ENCODE measurements at places on chromosomes 12 and 14.

DNA sequence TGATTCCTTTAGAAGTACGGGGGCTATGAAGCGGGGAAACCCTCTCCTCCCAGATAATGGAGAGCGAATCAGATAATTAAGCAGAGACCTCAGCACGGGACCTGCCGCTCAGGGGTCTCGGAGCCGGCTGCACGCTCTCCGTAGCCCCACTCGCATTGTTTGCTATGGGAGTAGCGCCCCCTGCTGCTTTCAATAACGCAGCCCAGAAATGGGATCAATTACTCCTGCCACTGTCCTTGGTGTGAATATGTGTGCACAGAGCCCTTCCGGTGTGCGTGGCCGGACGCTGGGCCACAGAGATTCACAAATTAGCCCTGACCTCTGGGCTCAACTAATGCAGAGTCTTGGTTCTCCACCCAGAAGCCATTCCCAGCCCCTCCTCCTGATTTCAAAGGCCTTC is 76.4 kb upstream of the TMEM132C start:
- DNase-seq, result no peak

DNA sequence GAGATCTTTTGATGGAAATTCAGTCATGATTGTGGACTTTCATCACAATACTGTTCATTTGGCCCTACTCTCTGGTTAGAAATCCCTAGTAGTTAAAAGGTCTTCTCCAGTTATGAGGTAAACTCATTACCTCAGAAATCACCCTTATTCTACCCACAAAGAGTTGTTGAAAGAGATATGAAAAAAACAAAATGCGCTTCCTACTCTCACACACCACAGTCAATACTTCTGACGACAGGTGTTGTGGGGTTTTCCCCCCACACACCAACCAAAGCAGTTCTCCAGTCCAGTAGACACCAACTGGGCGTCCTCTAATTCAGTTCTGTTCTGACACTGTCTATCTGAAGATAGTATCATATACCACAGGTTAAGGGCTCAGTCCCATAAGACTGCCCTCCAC is 54.9 kb downstream of the TRMT5 start:
- no peak for DNase-seq

GRCh38 chr12:85740186-85740585 is 96.0 kb downstream of the RASSF9 start:
- no peak for DNase-seq

- no peak for DNase-seq
Observed at GRCh38 chr12:75890660-75891059, 140.9 kb downstream of the PHLDA1 start.

DNA sequence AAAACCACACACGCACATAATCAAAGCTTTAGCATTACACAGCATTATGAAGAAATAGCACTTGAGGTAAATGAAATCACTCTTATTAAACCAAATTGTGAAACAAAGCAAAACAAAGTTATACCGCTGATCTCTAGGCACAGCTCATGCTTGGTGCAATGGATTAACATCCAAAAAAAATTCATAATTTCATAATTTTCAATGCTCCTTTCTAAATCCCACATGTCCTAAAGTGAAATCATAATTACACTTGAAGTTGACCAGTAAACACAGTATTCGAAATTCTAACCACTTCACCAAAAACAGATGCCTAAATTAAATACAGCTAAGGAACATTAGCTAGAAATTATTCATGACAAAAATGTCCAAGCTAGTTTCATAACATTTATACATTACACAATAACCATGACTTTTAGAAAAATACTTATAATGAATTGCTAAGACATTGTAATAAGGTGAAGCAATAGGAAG is 1.5 kb downstream of the MLH3 start:
- no peak for DNase-seq

- DNase-seq, result no peak
Observed at GRCh38 chr14:51620056-51620455, 31.7 kb upstream of the FRMD6 start.

DNA sequence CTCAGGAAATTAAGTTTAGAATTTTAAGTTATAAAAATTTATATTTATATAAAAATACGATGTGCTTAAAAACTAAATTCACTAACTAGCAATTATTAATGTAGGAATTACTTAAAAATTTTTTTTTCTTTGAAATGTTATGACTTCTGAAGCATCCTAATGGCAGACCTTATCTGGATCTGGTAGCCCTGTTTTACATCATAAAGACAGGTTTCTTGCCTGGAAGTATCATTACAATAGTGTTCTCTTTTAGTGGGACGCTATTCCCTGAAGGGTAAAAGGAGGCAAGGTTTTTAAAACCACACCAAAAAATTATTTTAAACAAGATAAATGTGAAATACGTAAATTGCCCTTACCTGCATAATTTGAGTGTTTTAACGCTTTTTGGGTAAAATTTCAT is 2.1 kb downstream of the WDR20 start:
- DNase-seq, result peak; percentile 44

- no peak for DNase-seq
Observed at GRCh38 chr12:117034701-117035151, 64.5 kb downstream of the TESC start.

- no peak for DNase-seq
Observed at GRCh38 chr14:49769171-49769570, 1.2 kb downstream of the KLHDC2 start.

DNA sequence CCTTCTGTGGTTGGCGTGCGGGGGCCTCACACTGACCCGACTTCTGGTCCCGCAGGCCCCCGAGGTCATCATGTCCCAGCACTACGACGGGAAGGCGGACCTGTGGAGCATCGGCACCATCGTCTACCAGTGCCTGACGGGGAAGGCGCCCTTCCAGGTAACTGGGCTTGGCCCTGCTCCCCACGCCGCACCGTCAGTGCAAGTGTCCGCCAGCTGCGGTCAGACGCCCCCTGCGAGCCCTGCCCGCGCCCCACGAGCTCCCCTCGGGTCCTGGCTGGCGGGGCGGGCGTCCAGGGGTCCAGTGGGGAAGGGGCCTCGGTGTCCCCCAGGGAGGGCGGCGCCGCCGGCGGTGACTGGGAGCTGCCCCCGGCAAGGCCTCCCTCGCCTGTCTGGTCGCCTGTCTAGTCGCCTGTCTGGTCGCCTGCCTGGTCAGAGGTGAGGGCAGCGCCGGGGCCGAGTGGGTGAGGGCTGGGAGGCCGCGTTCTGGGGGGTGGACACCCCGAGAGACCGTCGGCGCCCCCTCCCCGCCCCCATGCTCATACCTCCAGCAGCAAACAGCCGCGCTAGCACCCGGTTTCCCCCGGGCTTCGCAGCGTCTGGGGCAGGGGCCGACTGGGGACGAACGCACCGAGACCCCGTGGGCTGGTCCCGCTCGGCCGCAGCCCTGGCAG is 14.8 kb downstream of the ULK1 start:
- no peak for DNase-seq

- DNase-seq, result peak; percentile 69
Observed at GRCh38 chr12:7832059-7832696, 40.5 kb downstream of the SLC2A14 start.

- no peak for DNase-seq
Observed at GRCh38 chr12:131758016-131758739, 47.3 kb downstream of the SFSWAP start.

- DNase-seq, result no peak
Observed at GRCh38 chr12:128314611-128315010, 47.6 kb downstream of the TMEM132C start.

DNA sequence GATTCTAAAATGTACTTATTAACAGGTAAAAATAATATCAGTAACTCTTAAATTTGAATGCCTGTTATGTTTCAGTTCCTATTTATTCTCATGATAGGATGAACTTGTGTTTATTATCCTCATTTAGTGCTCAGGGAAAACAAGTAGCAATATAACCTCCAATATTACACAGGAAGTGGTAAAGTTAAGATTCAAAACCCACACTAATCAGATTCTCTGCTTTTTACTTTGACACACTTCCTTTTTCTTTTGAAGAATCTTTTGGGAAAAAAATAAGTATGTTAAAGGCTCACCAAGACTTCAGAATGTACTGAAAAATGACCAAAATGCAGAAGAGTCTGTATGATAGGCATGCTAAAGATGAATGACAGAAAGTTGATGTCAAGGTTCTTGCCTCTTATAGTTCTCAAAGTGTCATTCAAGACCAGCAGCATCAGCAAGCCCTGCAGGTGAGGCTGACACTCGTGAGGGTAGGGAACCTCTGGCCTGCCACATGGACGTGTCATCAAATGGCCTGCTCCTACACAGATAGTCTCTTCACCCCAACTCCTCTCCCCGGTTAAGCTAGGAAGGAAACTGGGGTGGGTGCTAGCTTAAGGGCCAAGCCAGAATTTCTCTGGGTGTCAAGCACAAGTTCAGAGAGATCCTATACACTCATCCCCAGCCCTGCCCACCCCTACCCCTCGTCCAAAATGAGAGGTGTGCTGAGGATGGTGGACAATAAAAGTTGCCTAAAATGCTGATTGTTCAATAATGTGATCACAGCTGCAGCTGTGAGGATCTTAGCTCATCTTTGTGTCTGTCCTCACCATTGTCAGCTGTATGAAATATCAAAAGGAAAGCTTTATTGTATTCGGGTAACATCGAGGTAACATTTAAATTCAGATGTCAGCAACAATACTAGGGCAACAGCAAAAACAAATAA is 6.3 kb downstream of the TBPL2 start:
- no peak for DNase-seq

DNA sequence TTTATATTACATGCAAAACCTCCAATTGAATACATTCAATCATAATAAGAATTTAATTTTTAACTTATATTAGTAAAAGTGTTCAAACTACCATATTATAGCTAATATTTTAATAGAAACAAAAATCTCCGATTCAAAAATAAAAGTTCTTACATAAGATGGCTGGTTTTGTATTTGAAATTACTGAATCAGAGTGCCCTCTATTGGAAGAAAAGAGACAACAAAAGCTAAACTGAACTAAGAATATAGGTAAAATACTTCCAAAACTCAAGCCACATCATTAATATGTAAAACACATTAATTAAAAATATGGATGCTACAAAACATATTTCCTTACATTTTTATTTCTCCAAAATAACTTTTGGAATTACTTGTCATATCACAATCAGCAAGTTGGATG is 120.3 kb downstream of the GARIN6 start:
- no peak for DNase-seq

DNA sequence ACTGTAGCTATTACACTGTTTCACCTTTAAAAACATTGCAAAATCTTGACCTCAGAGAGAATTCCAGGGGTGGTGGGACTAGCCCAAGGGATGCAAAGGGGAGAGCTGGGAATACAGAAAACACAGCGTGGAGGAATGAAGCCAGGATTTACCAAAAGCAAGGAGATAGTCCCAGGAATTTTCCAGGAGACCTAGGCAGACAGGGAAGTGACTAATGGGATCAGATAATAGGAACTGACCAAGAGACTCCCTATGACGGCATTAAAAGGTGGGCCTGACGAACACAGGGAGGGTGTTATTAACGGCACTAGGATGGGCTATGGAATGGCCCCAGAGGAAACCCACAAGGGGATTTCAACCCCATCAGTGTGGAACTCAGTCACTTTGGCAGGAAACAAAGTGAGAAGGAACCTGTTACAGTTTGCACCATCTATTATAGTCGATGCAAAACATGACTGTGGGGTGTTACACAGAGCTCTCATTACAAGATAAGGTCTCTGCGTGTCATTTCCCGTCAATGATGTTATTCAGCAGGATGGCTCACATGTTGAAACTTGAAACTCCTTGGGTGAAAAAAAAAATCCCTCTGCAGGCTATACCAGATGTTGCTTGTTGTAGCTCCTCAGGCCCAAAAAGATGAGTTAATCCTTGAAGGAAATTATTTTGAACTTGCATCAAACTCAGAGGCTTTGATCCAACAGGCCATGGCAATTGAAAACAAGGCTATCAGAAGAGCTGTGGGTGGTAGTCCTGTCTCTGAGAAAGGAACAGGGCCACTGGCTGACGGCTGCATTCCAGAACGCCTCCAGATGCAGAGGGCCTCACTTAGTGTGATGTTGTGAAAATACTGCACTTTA is 58.7 kb downstream of the DRAM1 start:
- DNase-seq, result no peak

- DNase-seq, result peak; percentile 66
Observed at GRCh38 chr14:23183479-23183878, at the start of gene SLC7A8. Gene SLC7A8, minus strand, starts transcription at chr14:23183660. Its CDS starts 746 bp downstream, at chr14:23182914.

DNA sequence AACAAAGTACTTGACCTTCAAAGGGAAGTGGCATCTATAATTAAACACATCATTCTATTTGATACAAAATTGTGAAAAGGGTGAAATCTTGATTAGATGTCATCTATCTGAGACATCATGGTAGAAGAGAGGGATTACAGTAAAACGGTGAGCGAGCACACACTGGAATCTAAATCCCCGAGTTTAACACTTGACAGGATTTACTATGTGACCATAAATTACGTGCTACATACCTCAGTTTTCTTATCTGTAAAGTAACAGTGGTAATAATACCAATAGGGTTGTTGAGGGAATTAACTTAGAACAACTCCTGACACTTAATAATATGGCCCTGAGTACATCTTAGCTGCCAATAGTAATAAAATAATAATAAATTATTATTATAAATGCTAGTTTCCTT is 13.3 kb downstream of the USP44 start:
- no peak for DNase-seq

DNA sequence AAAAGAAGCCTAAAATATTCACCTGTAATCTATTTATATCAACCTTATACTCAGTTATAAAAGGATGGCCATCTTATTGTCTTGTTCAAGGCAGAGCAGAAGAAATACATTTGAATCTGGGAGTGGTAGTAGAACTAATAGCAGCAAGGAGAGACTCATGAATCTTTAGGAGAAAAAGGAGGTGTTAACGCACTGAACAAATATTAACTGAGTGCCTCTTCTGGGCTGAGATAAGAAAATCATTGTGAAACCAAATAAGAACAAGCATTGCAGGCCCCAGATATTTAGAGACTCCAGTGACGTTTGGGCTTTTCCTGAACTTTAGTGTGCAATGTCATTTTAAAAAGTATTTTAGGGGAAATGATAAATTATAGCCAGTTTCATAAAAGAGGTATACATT is 790.6 kb downstream of the DIO2 start:
- DNase-seq, result no peak

DNA sequence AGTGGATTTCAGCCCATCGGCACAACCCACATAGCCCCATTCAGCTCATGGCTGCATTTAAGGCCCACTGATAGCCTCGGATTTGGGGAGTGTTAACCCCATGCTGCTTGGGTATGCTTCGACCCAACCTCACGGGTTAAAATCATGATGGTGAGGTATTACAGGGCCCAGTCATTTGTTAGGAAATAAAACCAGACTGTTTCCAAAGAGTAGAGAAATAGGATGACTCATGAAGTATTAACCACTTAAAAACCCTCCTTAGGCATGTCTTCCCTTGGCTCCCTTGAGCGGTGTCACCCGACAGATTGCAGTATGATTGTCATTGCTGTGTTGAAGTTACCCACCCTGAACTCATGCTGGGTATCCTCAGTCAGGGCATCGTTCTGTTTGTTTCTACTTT is 289.1 kb downstream of the CACNA1C start:
- no peak for DNase-seq

GRCh38 chr14:20486684-20487395 is 17.6 kb downstream of the PNP start:
- no peak for DNase-seq

- DNase-seq, result no peak
Observed at GRCh38 chr14:99937475-99938244, 127.6 kb upstream of the EVL start.

All from HAP-1 (cell line).